AG04450 (cell line): ENCODE measurements at places on chromosomes 5 and 9. TPM values are rescaled to one million over a fixed set of nuclear protein-coding genes. Genes with fewer than 3 reads are reported as not detected.

ANXA6 gene
- polyA plus RNA-seq, result 502 and 538 TPM in 2 replicates

IFNK gene
- not detected in 2 replicates for polyA plus RNA-seq

LEAP2 gene
- 0.61 and 0.91 TPM in 2 replicates for polyA plus RNA-seq

SLC45A2 gene
- not detected in 2 replicates for polyA plus RNA-seq

PCDHGA3 gene
- polyA plus RNA-seq, result 0.92 and 1.2 TPM in 2 replicates

PRR16 gene
- 26.8 and 27.2 TPM in 2 replicates for polyA plus RNA-seq

LTC4S gene
- polyA plus RNA-seq, result 0.40 and 0.56 TPM in 2 replicates

WDR38 gene
- not detected in 2 replicates for polyA plus RNA-seq

IFT74 gene
- 9.4 and 15.6 TPM in 2 replicates for polyA plus RNA-seq

IFNA21 gene
- not detected in 2 replicates for polyA plus RNA-seq

ARL14EPL gene
- 0.05 TPM in 2 replicates for polyA plus RNA-seq

SLC25A2 gene
- not detected in 2 replicates for polyA plus RNA-seq

POU5F2 gene
- polyA plus RNA-seq, result 0.04 and 0.09 TPM in 2 replicates

C5orf46 gene
- polyA plus RNA-seq, result not detected in 2 replicates

BAAT gene
- not detected in 2 replicates for polyA plus RNA-seq

LHX3 gene
- not detected in 2 replicates for polyA plus RNA-seq

HRCT1 gene
- 2.7 and 3.0 TPM in 2 replicates for polyA plus RNA-seq

WDR31 gene
- polyA plus RNA-seq, result 0.97 and 1.5 TPM in 2 replicates

PHF24 gene
- polyA plus RNA-seq, result not detected in 2 replicates

BTNL8 gene
- polyA plus RNA-seq, result not detected in 2 replicates

IFNE gene
- 0.52 and 0.67 TPM in 2 replicates for polyA plus RNA-seq

CCDC107 gene
- polyA plus RNA-seq, result 11.8 TPM in 2 replicates

FRMD3 gene
- polyA plus RNA-seq, result 0.09 and 0.10 TPM in 2 replicates

GFI1B gene
- 0.10 and 0.16 TPM in 2 replicates for polyA plus RNA-seq

SLC34A3 gene
- polyA plus RNA-seq, result not detected in 2 replicates

LCN15 gene
- polyA plus RNA-seq, result not detected in 2 replicates

ADCY2 gene
- not detected in 2 replicates for polyA plus RNA-seq

KLF4 gene
- polyA plus RNA-seq, result 3.1 TPM in 2 replicates

TNFSF8 gene
- polyA plus RNA-seq, result not detected in 2 replicates

UGT3A1 gene
- not detected in 2 replicates for polyA plus RNA-seq

OR1J2 gene
- polyA plus RNA-seq, result 0.10 TPM in 1 of 2 replicates, not detected in the other

SLC12A7 gene
- 0.55 and 0.56 TPM in 2 replicates for polyA plus RNA-seq

PALM2AKAP2 gene
- polyA plus RNA-seq, result 4.6 and 5.0 TPM in 2 replicates

CAVIN4 gene
- polyA plus RNA-seq, result 0.58 and 0.71 TPM in 2 replicates

PCDHB9 gene
- 0.22 and 0.45 TPM in 2 replicates for polyA plus RNA-seq

GPX8 gene
- 234 and 317 TPM in 2 replicates for polyA plus RNA-seq

KCTD16 gene
- polyA plus RNA-seq, result 0.38 and 0.42 TPM in 2 replicates

CDKN2B-AS1 gene
- 2.1 and 2.8 TPM in 2 replicates for polyA plus RNA-seq
